Cardiac ventricle fibroblast (primary cell): ENCODE measurements at places on chromosomes 3 and 15. TPM values are rescaled to one million over a fixed set of nuclear protein-coding genes. Genes with fewer than 3 reads are reported as not detected.

The SLC6A11 gene
- total RNA-seq = 0.06 TPM in 1 of 2 replicates, not detected in the other

The ARL6IP5 gene
- total RNA-seq = 155 and 161 TPM in 2 replicates

The SLC12A1 gene
- total RNA-seq = not detected in 2 replicates

The MRAS gene
- total RNA-seq = 20.5 and 26.8 TPM in 2 replicates

The FBXO40 gene
- not detected in 2 replicates for total RNA-seq

The VEPH1 gene
- total RNA-seq = 25.2 and 43.9 TPM in 2 replicates

The CCDC33 gene
- total RNA-seq = not detected in 2 replicates

The PIGZ gene
- 10.6 and 13.3 TPM in 2 replicates for total RNA-seq

The PCYT1A gene
- total RNA-seq = 40.6 and 64.1 TPM in 2 replicates

The RAF1 gene
- total RNA-seq = 42.9 and 46.7 TPM in 2 replicates

The SH2D7 gene
- not detected in 2 replicates for total RNA-seq

The RTP3 gene
- total RNA-seq = not detected in 2 replicates

The ANKRD34C gene
- not detected in 2 replicates for total RNA-seq

The KLHL40 gene
- total RNA-seq = not detected in 2 replicates

The A4GNT gene
- total RNA-seq = not detected in 2 replicates

The VGLL3 gene
- total RNA-seq = 40.6 and 41.7 TPM in 2 replicates

The PPP1R14D gene
- not detected in 2 replicates for total RNA-seq

The SLC9C1 gene
- total RNA-seq = 0.19 TPM in 1 of 2 replicates, not detected in the other

The HEG1 gene
- total RNA-seq = 145 and 149 TPM in 2 replicates

The CD96 gene
- not detected in 2 replicates for total RNA-seq

The SNAPC5 gene
- total RNA-seq = 9.6 and 12.4 TPM in 2 replicates

The UROC1 gene
- total RNA-seq = not detected in 2 replicates

The ROBO1 gene
- total RNA-seq = 38.6 and 42.6 TPM in 2 replicates

The RRP9 gene
- total RNA-seq = 22.3 and 24.1 TPM in 2 replicates

The SPESP1 gene
- 6.0 and 8.1 TPM in 2 replicates for total RNA-seq

The LRRC3B gene
- total RNA-seq = not detected in 2 replicates

The XRN1 gene
- total RNA-seq = 14.5 and 21.7 TPM in 2 replicates

The LSAMP gene
- total RNA-seq = 5.2 and 7.9 TPM in 2 replicates
